ENCODE measurements at places on chromosomes 12 and 14. TPM values are rescaled to one million over a fixed set of nuclear protein-coding genes. Genes with fewer than 3 reads are reported as not detected.
A peak's percentile ranks its signal among the peaks of the same experiment; 100 is the strongest.

DNA sequence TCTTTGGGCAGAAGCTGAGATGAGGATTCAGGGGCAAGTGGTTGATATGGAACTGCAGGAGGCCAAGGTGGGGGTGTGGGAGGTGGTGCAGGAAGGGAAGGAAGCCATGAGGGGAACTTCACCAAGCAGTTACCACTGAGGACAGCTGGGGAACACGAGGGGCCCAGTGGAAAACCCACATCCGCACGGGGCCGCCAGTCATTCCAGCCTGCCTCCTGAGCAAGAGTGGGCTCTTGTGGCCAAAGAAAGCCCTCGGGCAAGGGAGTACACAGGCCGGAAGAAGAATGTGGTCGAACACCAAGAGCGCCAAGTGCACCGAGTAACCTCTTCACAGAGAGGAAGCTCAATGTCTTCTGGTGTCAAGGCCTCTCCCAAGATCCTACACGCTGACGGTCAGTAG, 252.2 kb upstream of the FOXN3 start:
- H3K27ac ChIP-seq, result no peak overlapping the region
- peaks cover 31% of the 10 kb centered on the region for H3K4me1 ChIP-seq
- DNase-seq, result no peak
- peaks cover 2% of the 10 kb centered on the region for H3K36me3 ChIP-seq

DNA sequence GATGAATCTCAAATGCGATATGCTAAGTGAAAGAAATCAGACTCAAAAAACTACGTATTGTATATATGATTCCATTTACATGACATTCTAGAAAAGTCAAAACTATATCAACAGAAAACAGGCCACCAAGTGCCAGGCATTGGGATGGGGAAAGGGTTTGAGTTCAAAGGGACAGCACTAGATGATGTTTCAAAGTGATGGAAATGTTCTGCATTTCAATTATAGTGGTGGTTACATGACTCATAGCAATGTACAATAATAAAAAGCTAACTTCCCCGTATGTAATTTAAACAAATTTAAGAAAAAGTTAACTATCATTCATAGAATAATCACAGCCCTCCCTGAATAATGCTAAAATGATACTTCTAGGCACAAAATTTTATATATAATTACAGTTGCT, 13.5 kb downstream of the HECTD1 start:
- H3K27ac ChIP-seq, result peak overlapping the region; percentile 86
- H3K4me1 ChIP-seq, result peaks cover 50% of the 10 kb centered on the region
- no peaks in the 10 kb centered on the region for H3K27me3 ChIP-seq
- peaks cover 1% of the 10 kb centered on the region for H3K36me3 ChIP-seq

DNA sequence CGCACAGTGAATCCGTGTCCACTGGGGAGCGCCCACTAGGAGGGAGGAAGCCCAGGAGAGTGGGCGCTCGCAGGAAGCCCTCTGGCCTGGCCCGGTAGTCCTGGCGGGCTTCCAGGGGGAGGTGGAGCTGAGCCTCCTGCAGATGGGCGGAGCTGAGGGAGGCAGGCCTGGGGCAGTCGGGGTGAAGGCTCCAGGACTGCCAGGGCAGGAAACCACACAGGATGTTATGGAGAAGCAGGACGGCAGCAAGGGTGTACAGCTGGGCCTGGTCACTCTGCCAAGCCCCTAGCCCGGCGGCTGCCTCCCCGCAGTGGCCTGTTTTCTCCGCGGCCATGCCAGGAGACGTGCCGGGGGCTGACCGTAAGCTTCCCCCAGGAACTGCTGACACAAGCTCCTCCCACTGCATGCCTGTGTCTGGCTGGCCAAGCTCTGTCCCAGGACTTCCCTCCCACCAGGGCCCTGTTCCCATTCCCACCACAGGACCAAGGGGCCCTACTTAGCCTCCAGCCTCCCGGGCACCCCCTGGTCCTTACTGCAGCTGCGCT, 143.4 kb upstream of the C14orf180 start:
- H3K4me3 ChIP-seq, result no peak overlapping the region
- H3K27ac ChIP-seq, result no peak overlapping the region
- H3K36me3 ChIP-seq, result peaks cover 5% of the 10 kb centered on the region
- no peak for DNase-seq
- peaks cover 5% of the 10 kb centered on the region for H3K27me3 ChIP-seq
- peaks cover 3% of the 10 kb centered on the region for H3K4me1 ChIP-seq

DNA sequence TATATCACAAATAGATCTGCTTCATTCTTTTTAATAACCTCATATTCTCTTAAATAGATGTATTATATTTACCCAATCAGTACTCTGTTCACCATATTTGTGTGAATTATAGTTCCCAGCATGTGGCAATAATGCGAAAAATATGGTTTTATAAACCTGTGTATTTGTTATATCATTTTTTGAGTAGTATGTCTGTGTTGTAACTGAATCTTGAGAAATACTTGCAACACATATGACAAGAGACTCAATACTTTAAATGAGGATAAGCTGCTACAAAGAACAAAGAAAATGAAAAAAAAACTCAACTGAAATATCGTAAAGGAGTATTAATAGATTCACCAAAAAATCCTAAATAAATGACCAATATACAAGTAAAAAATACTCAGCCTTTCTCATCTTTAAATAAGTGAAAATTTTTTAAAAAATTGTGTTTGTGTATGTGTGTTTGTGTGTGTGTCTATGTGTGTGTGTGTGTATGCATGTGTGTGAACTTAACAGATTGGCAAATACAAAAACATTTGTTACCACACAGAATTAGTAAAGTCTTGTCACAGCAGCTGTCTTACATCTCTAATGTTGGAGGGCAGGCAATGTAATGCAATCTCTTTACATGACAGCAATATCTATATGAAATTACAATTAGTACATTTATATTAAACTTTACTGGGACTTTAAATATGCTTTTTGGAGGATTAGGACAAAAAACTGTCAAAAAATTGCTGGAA, 441.9 kb upstream of the MGAT4C start:
- H3K27ac ChIP-seq, result peak overlapping the region; percentile 67
- H3K27me3 ChIP-seq, result no peaks in the 10 kb centered on the region
- no peaks in the 10 kb centered on the region for H3K36me3 ChIP-seq
- DNase-seq, result no peak
- H3K4me3 ChIP-seq, result peak overlapping the region; percentile 41

DNA sequence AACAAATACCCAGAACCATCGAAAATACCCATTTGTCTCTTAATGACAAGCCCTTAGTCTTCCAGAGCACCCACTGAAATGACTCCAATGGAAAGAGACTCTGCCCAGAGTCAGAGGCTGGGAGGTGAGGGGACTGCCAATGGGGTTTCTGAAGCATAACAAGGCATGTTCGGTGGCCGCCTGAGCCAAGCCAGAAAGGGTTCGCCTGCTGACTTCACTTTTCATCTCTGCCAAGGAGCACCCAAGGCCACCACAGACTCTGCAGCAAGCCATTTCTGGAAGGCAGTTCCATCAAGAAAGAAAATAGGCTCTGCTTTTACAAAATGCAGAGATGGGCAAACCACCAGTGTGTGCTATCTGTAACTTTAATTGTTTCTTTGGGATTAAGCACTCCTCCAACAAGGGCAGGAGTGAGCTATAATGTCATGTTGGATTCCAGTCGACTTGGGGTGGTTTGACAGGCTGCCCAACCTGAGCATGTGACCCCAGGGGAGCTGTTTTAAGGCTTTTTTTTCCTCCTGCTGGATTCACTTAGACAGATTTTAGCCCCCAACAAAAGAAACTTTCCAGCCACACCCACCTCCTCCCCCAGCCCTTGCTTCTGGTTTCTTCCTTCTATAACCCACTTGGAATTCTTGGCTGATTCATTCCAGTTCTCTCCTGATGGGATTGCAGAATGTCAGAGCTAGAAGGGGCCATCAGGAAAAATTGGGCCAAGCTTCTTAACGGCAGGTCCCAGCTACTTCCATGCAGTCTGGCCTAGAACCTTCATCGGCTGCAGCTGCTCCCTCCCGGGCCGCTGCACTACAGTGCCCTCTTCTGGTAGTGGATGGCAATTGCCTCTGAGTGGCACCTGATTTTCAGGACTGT, 24.1 kb downstream of the CKAP4 start:
- no peak overlapping the region for H3K27ac ChIP-seq
- H3K36me3 ChIP-seq, result peaks cover 2% of the 10 kb centered on the region
- peaks cover 17% of the 10 kb centered on the region for H3K4me1 ChIP-seq

- peaks cover 2% of the 10 kb centered on the region for H3K27me3 ChIP-seq
- H3K4me1 ChIP-seq, result peaks cover under 1% of the 10 kb centered on the region
- no peak overlapping the region for H3K4me3 ChIP-seq
Measured at GRCh38 chr12:3049611-3050249, 27.4 kb upstream of the TSPAN9 start.

GRCh38 chr14:104697892-104698583, 8.6 kb downstream of the INF2 start:
- H3K4me1 ChIP-seq, result peaks cover 48% of the 10 kb centered on the region
- peak overlapping the region; percentile 67 for H3K27ac ChIP-seq
- H3K27me3 ChIP-seq, result no peaks in the 10 kb centered on the region
- no peak for DNase-seq
- H3K4me3 ChIP-seq, result no peak overlapping the region
- peaks cover 6% of the 10 kb centered on the region for H3K36me3 ChIP-seq

- peaks cover 14% of the 10 kb centered on the region for H3K4me1 ChIP-seq
- no peaks in the 10 kb centered on the region for H3K36me3 ChIP-seq
- no peak overlapping the region for H3K27ac ChIP-seq
Measured at GRCh38 chr14:29672831-29673230, 254.8 kb downstream of the PRKD1 start.

DNA sequence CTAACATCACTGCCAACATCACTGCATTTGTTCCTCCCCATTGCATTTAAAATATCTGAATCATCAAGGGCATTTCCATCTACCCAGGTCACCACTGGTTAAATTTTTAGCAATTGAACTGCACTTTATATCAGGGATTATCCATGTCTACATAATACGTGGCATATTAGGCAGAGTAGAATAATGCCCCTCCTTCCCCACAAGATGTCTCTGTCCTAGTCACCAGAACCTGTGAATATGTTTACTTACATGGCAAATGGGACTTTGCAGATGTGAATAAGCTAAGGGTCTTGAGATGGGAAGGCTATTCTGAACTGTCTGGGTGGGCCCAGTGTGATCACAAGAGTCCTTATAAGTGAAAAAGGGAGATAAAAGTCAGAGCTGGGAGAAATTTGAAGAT, 181.7 kb upstream of the ARID2 start:
- no peaks in the 10 kb centered on the region for H3K27me3 ChIP-seq
- H3K36me3 ChIP-seq, result no peaks in the 10 kb centered on the region
- no peak for DNase-seq

GRCh38 chr14:68157971-68158371, 338.4 kb downstream of the RAD51B start:
- DNase-seq, result no peak
- no peak overlapping the region for H3K4me3 ChIP-seq
- peaks cover 3% of the 10 kb centered on the region for H3K36me3 ChIP-seq
- peak overlapping the region; percentile 45 for H3K27ac ChIP-seq
- H3K4me1 ChIP-seq, result peaks cover 18% of the 10 kb centered on the region

DNA sequence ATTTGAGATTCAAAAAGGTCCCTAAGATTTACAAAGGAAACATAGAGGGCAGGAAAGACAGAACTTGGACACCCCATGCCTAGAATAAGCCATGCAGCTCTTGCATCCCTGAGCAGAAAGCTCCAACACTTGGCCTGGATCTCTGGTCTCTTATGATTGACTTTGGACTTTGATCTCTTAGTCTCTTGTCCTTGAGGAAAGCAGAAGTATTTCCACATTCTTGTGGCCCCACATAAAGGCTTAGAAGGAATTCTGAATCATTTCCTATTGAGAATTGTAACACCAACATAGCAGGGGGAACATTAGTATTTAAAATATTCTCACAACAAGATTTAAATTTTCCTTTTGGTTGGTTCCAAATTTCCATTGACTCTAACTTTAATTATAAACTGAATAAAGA, 283.7 kb upstream of the PRKD1 start:
- H3K27ac ChIP-seq, result no peak overlapping the region
- no peaks in the 10 kb centered on the region for H3K27me3 ChIP-seq
- no peaks in the 10 kb centered on the region for H3K36me3 ChIP-seq
- DNase-seq, result no peak
- H3K4me1 ChIP-seq, result no peaks in the 10 kb centered on the region
- H3K4me3 ChIP-seq, result no peak overlapping the region

DNA sequence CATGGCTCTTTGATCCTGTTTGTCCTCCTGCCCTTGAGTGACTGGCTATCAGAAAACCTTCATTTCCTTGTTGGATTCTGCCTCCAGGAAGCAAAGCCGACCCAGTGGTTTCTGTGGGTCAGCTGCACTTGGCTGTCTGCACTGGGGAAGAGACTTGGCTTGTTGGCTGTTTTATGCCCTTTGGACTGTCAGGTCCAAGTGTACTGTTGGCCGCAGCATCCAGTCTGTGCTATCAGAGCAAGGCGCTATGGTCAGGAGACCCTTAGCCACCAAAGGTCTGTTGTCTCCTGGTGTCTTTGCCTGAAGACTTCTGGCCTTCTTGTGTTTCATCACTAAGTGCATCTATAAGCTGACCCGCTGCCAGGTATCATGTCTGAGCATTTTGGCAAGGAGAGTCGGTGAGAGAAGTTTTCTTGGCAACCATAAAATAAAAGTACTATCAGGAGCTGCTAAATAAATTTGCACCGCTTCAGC, 177.4 kb upstream of the HIF1A start:
- no peak overlapping the region for H3K4me3 ChIP-seq
- no peaks in the 10 kb centered on the region for H3K27me3 ChIP-seq
- H3K36me3 ChIP-seq, result peaks cover 2% of the 10 kb centered on the region
- no peak for DNase-seq

GRCh38 chr12:118526255-118527095, 150.1 kb downstream of the SUDS3 start:
- no peaks in the 10 kb centered on the region for H3K36me3 ChIP-seq
- no peak overlapping the region for H3K4me3 ChIP-seq
- H3K27me3 ChIP-seq, result peaks cover 1% of the 10 kb centered on the region

DNA sequence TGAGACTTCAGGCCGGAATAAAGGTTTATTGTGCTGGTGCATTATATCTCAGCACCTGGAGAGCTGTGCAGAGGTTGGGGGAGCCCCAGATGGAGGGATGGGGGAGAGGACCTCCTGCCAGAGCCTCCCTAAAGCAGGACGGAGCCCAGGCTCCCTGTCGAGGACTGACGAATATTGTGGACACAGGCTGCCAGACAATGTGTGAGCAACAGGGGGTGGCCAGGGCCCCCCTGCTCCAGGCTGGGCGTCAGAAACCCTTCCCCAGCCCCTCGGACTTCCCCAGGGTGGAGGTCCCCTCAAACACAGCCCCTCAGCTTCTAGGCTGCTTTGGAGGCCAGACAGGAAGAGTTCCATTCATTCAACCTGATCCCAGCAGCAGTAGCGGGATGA, 8.0 kb downstream of the TMEM119 start:
- no peaks in the 10 kb centered on the region for H3K36me3 ChIP-seq
- no peak overlapping the region for H3K4me3 ChIP-seq
- no peak for DNase-seq
- no peak overlapping the region for H3K27ac ChIP-seq
- peaks cover 22% of the 10 kb centered on the region for H3K4me1 ChIP-seq

The OVCH1 gene
- 0.89 TPM for total RNA-seq

The MIA2 gene
- 26.6 TPM for total RNA-seq

The IL31 gene
- not detected for total RNA-seq

The RNF31 gene
- 38.8 TPM for total RNA-seq

The GNS gene
- 135 TPM for total RNA-seq

The STYX gene
- 17.3 TPM for total RNA-seq

The FBLN5 gene
- 1,232 TPM for total RNA-seq

The CD163 gene
- total RNA-seq, result not detected
